Activated CD8-positive, alpha-beta memory T cell treated with anti-CD3 and anti-CD28 coated beads for 1 hour (primary cell): ENCODE measurements at places on chromosomes 7 and 10.

DNA sequence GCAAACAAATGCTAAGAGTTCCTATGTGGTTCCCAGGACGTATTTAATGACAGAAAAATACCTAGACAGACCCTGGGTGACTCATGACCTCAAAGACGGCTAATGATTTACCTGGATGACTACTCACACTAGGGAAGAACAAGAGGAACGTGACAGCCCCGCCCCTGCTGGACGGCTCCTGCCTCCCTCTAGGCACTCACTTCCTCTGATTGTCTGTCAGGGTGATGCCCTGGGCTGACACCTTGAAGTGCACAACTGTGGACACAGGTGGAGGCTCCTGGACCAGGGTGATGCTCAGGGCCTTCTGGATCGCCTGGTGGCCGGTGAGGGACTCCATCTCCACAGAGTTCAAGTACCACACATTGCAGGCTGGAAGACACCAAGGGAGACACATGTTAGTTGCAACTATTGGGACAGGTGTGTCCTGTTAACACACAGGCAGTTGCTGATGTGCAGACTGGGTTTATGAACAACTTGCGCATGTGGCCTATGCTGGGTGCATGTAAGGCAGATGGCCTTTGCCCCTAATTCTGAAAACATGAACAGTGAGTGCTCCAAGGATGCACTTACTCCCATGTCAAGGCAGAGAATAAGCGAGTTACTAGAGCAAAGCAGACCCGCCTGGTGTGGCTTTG lies 298.3 kb downstream of the TNS3 start:
- DNase-seq, result no peak

DNA sequence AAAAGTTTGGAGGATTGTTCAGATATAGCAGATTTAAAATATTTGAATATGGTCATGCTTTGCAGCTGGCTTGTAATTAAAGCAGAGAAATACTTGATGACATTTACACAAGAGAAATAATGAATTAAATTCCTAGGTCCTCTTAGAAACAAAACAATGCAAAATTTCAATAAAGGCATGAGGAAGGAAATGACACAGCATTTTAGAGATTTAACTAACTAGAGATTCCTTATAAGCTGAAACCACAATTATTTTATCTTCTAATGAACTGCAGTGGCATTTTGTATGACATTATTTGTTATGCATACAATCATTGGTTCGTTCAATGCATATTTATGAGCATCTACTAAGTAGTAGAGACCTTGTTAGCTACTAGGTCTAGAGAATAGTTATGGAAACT lies 490.9 kb downstream of the ZWINT start:
- no peak for DNase-seq

- DNase-seq, result no peak
Measured at GRCh38 chr10:72541337-72541736, 84.5 kb downstream of the MICU1 start.

DNA sequence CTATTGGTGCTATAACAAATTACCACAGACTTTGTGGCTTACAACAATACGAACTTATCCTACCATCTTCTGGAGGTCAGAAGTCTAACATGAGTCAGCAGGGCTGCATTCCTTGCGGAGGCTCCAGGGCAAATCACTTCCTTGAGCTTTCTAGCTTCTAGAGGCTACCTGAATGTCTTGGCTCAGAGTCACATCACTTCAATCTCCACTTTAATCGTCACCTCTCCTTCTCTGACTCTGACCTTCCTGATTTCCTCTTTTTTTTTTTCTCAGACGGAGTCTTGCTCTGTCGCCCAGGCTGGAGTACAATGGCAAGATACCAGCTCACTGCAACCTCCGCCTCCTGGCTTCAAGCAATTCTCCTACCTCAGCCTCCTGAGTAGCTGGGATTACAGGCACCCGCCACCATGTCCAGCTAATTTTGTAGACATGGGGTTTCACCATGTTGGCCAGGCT lies 44.6 kb upstream of the ANAPC16 start:
- no peak for DNase-seq

- DNase-seq, result no peak
Measured at GRCh38 chr7:142328551-142328950, 70.7 kb upstream of the PRSS58 start.

GRCh38 chr7:47291461-47292081 lies 290.3 kb downstream of the TNS3 start:
- no peak for DNase-seq

- DNase-seq, result no peak
Measured at GRCh38 chr7:144659211-144659610, 176.6 kb downstream of the TPK1 start.

DNA sequence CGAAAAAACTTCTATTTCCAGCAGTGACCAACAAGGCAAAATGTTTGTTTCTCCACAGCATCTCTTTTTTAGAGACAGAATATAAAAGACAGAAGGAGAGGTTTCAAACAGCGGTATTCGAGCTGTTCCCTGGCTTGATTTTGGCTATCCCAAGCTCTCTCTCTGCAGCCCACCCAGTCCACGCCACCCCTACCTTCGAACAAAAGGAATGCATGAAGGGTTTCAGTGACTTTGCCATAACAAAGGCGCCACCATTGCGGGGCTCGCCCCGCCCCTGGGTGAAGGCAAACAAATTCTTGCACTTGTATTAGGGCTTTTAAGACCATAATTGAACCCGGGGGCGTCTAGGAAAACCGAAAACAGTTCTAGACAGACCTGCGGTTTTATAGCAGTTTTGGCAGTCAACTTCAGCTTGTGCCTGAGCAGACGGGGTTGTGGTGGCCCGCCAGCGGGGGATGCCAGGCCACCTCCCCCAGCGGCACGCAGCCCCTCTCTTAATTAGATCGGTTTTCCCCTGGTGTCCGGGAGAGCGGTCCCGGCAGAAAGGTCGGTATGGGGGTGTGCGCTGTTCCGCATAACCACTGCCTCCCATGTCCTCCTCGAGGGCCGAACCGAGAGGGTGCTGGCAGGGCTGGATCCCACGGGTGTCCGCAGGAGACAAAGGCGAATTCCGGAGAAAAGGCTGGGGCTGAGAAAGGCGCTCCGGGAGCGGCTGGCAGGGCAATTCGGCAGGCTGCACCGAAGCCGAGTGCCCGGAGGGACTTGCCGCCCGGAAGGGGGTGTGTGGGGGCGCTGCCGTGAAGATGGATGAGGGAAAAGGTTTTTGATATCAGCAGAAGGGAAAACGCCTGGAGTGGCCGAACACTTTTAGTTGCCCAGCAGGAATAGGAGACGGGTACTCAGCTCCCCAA lies 2.7 kb upstream of the HOXA11 start:
- no peak for DNase-seq

GRCh38 chr10:35237766-35238512 lies 98.4 kb upstream of the CCNY start:
- no peak for DNase-seq

- no peak for DNase-seq
Measured at GRCh38 chr10:47160261-47160908, 139.6 kb upstream of the GDF10 start.

DNA sequence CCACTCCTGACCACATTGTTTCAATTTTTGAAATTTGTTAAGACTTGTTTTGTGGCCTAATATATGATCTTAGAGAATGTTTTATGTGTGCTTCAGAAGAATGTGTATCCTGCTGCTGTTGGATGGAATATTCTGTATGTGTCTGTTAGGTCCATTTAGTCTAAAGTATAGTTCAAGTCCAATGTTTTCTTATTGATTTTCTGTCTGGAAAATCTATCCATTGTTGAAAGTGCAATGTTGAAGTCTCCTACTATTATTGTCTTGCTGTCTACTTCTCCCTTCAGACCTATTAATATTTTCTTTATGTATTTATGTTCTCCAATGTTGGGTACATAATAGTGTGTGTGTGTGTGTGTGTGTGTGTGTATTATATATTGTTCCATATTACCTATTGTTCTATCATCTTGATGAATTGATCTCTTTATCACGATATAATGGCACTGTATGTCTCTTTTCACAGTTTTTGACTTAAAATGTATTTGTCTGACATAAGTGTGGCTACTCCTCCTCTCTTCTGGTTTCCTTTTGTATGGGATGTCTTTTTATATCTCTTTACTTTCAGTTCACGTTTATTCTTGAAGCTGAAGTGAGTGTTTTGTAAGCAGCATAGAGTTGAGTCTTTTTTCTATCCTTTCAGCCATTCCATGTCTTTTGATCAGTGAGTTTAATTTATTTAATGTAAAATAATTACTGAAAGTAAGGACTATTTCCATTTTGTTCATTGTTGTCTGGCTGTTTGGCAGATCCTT lies 61.3 kb downstream of the AKR1D1 start:
- no peak for DNase-seq

GRCh38 chr10:85548034-85548433 lies 818.6 kb downstream of the GRID1 start:
- DNase-seq, result no peak
